ENCODE measurements at places on chromosomes 2 and 18. TPM values are rescaled to one million over a fixed set of nuclear protein-coding genes. Genes with fewer than 3 reads are reported as not detected.

The TMEM247 gene
- not detected for total RNA-seq

The CNTNAP5 gene
- total RNA-seq, result not detected

The OTOF gene
- total RNA-seq, result not detected

The DSG1 gene
- total RNA-seq, result not detected

The TUBA4B gene
- total RNA-seq, result not detected

The POU3F3 gene
- 0.11 TPM for total RNA-seq

The ATAD2B gene
- 13.5 TPM for total RNA-seq

The RND3 gene
- 178 TPM for total RNA-seq

The CCDC141 gene
- not detected for total RNA-seq

The EPHA4 gene
- 2.7 TPM for total RNA-seq

The SLC5A7 gene
- total RNA-seq, result not detected

Data from SJSA1 (cell line).